ELF-1 (cell line): ENCODE measurements at places on chromosomes 11 and 22.

DNA sequence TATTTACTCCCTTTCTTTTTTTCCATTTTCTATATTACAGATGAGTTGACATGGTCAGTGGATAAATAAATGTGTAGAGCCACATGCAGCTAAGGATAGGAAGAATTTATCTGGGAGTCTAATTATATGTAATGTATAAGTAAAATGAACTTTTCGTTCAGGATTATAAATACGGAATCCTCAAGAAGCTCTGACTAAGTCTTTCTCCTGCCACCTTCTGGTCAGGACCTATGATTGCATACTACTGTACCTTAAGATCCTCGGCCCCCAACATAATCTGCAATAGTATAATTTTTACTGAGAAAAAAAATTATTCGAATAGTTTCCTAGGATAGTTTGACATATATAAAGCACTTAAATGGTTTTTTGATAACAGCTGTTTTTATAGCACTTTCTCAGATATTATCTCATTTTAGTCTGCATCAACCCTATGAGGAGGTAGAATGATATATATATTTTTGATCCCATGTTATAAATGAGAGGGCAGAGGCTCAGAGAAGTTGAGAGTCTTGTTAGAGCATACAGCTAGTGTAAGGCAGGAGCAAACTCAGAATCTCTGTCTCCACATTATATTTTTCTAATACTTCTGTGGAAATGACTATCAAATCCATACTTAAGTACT is 36.1 kb downstream of the CCDC90B start:
- DNase-seq = no peak

GRCh38 chr11:131668500-131669400 is 298.3 kb downstream of the NTM start:
- DNase-seq = peak; percentile 77

DNA sequence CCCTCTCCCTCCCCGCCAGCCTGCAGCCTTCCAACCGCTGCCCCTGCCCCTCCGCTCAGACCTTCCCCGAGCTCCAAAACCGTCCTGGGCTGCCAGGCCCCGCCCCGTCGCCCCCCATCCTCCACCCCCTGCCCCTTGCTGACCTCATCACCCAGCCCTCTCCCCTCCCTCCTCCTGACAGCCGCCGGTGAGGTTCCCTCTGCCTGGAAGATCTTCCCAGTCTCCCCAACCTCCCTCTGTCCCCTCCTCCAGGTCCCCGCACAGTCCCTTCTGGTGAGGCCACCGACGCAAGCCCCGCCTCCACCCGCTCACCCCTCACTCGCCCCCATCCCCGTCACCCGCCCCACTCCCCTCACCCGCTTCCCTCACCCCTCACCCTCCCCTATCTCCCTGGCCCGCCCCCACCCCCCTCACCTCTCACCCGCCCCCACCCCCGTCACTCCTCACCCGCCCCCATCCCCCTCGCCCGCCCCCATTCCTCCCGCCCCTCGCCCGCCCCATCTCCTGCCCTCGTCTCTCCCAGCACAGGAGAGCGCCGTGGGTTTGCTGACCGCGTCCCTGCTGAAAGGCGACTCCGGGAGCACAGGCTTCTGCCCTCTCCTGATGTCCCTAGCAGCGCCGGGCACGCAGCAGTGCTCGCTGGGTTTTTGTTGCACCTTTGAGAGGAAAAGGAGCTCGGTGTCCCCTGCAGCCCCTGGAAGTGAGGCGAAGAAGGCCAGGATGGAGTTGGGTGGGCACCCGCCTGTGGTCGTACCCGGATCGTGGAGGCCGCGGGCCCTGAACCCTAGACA is 16.4 kb upstream of the UPK3A start:
- DNase-seq = peak; percentile 65

DNA sequence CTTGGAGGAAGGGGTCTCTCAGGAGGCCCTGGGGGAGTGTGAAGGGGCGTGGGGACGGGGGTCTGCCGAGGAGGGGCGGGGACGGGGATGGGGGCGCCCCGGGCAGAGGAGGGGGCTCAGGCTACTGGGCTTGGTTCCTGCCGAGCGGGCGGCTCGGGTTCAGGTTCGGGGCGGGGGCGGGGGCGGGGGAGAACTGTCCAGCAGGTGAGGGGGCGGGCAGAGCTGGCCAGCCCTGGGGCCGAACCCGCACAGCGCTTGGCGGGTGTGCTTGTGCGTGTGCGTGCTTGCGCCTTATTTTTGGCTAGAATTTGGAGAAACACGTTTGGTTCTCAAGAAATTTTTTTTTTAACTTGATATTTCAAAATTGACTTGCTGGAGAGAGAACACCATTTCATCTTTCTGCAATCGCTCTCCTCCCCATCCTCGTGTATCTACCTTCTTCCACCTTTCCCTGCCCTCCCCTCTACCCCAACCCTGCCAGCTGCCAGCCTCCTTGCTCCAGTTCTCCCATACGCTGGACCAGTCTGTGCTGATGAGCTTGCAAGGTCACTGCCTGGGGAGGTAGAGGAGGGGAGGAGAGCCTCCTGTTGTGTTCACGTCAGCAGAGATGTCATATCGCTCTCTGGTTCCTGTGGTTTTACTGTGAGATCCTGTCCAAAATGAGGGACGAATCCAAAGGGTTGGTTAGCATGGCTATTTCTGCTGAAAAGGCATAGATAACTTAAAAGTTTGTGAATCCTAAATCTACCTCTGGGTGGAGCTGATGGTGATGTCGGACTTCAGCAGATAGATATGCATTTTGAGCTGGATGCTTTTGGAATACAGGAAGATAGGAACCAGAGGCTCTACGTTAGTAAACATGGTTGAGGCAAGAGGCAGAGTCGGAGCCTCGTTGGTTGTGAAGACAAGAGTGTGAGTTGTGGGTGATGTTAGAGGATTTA is 668 bp downstream of the MADD start:
- DNase-seq = no peak

DNA sequence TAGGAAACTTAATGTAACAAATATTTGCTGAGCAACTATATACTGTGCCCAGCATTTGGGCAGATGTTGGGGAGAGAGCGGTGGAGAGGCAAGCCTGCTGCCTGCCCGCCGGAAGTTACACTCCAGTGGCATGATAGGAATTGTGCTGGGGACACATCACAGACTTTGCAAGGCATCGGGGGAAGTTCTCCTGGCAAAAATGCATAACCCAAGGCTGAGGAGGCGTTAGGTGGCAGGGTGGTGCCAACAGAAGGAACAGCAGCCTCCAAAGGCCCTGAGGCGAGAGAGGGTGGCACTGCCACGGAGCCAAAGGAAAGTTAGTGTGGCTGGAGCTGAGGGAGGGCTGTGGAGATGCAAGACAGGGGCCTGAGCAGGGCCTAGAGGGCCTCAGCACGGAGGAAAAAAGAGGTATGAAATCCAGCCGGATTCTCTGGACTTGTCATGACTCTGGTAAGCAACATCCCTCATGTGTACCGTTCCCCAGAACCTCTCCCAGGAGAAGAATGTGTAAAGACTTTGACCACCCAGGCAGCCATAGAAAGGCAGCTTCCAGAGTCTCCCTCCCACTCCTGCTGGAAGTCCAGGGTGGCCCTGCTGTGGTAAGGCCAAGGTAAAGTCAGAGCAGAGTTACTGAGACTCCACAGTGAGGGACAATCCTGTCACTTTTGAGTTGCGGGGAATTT is 76.1 kb upstream of the RAB1B start:
- no peak for DNase-seq
